ENCODE measurements at places on chromosomes 2 and 18.

- no peak for DNase-seq
These were observed 18.0 kb downstream of the DNMT3A start for GRCh38 chr2:25323610-25324189.

DNA sequence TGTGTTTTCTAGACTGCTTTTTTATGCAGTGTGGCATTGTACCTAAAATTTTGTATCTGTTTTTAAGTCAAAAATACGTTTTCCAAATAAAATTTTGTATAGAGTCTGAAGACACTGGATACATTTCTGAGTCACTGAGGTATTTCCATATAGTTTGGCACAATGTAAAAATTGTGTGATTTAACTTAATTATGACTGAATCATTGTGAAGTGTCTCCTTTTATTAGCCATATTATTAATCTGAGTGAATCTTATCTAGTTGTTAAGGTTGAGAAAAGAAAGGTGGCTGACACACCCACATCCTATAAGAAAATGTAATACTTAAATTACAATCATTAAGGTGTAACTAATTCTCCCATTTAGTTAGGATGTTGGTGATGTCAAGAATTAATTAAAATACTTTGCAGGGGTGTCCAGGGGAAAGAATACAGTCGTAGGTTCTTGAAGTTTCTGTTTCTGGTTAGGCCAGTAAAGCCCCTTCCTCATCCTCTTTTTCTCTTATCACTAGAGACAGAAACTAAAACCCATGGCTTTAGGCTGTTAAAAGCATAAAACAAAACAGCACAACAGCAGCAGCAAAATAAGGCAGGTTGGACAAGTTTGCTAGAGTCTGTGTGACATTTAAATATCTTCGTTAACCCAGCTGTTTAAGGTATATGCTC, 71.6 kb downstream of the UBE2E3 start:
- DNase-seq = no peak

- no peak for DNase-seq
These were observed 171.2 kb upstream of the NCK2 start for GRCh38 chr2:105573490-105573889.

DNA sequence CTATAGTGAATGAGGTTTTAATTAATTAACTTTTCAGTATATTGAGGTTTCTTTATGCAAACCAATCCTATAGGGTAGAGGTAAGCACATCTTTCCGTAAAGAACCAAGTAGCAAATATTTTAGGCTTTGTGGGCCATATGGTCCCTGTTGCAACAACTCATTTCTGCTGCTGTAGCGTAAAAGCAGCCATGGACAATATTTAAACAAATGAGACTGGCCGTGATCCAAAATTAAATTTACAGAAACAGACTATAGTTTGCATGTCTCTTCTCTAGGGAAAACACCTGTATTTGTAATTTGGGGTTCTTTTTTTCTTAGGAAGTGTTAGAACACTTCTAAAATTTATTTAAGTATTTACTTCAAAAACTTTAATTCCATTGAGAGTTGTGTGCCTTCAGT, 104.3 kb downstream of the KYNU start:
- DNase-seq = no peak

GRCh38 chr2:168814046-168814445, 11.6 kb downstream of the NOSTRIN start:
- no peak for DNase-seq

DNA sequence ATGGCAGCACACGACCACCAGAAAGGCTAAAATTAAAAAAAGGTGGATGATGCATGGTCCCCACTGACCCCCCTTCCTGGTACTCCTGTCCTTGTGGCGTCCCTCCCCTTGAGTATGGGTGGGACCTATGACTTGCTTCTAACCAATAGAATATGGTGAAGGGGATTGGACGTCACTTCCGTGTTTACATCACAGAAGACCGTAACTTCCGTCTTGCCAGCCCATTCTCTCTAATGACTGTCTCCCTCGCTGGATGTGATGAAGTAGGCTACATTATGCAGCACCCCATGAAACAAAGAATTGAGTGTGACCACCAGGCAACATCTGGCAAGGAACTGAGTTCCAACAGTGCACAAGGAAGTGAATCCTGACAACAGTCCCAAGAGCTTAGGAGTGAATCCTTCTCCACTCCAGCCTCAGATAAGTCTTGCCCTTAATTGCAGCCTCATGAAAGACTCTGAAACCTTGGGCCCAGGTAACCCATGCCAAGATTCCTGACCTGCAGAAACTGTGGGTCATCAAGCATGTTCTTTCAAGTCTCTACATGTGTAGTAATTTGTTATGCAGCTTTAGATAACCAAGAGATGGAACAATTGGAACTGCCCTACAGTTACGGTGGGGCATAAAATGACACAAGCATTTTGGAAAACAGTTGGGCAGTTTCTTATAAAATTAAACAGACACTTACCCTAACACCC, 80.1 kb upstream of the NPAS2 start:
- DNase-seq = no peak

- no peak for DNase-seq
These were observed 3.4 kb upstream of the ZDBF2 start for GRCh38 chr2:206271065-206271464.

DNA sequence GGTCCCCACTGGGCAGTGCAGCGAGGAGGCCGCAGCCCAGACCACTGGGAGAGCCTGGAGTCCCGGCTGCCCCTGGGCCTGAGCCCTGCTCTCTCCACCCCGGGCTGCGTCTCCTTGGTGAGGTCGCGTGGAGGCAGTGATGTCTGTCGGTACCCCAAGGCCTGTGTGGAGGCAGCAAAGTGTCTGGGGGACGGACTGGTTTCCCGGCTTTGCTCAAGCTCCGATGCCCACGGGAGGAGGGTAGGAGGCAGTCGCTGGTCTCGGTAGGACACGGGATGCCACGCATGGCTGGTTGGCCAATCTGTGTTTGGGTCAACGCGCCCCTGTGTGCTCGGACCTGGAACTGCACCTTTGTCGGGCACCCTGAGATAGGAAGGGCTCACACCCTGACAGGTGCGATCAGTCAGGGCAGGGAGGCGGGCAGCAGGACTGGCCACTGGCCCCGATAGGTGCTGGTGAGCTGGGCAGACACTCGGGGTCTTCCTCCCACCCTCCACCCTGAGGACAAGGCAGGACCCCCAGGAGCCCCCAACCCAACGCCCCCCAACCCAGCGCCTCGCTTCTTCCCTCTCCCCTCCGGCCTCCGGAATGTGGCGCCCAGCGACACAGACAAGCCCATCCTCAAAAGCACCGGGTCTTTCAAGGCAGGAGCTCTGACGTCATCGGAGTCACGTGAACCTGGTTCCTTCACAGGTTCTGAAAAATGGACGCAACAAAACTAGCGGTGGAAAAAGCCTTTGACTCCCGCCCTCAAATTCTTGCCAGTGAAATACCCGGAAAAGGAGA, 288.6 kb downstream of the NDUFA10 start:
- no peak for DNase-seq

- DNase-seq = no peak
These were observed 14.8 kb downstream of the SERPINE2 start for GRCh38 chr2:224024270-224024669.

- DNase-seq = no peak
These were observed 2.4 kb upstream of the CNNM3 start for GRCh38 chr2:96813656-96814055.

- no peak for DNase-seq
These were observed 29.9 kb downstream of the SP3 start for GRCh38 chr2:173935305-173935704.

DNA sequence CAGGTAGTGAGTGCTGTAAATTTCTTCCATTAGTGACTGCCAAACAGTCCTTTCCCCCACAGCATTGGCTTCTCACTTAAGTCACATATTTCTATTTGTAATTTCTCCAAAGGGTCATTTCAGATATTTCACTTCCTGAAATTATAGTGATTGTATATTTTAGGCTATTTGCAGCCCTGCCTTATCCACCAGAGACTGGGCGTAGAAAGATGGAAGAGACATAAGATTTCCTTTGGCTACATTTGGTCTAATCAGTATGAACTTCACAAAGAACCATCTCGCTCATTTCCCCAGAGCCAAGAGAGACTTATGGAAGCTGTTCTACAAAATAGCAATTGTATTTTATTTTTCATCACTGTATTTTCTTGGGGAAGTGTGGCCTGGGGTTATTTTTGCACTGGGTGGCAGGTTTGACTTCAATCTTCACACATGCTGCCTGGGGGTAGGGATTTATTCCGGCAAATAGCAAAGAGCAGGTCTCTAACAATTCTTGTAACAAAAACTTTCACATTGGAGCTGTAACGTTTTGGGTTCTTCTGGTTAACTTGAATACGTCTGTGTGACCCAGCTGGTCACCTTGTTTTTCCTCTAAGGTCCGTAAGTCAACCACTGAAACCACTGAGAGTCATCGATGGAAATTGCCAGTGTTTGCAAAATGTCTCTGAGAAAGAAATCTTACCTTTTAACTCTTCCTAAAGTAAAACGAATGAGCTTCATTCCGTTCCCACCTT, 170.6 kb upstream of the SERPINE2 start:
- DNase-seq = no peak

DNA sequence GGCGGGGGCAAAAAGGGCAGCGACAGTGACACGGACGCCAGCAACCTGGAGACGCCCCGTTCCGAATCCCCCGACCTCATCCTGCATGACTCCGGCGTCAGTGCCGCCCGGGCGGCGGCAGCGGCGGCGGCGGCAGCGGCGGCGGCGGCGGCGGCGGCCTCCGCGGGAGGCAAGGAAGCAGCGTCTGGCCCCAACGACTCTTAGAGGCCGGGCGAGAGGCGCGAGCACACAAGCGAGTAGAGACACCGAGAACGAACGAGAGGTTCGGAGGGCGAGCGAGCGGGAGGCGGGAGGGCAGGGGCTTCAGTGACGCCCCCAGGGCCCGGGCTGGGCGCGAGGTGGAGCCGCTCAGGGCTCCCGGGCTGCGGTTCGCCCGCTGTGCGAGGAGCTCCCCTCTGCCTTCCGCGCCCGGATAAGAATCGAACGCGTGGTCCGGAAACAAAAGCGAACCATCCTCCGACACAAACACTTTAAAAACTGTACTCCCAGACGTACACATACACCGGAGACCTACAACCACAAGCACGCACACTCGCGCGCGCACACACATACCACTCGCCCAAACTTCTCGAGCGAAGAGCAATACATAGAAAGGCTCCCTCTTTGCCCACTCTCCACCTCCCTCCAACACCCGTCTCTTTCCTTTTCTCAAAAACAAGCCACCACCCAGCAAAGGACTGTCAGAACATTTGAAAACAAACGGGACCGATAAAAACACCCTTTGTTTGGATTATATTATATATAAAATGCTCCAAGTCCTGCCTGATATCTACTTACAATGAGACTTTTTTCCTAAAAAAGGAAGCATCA, 2.8 kb downstream of the SP9 start:
- peak; percentile 44 for DNase-seq

GRCh38 chr2:177489719-177490301, 97.2 kb downstream of the AGPS start:
- peak; percentile 60 for DNase-seq

GRCh38 chr2:55618275-55619055, 1.0 kb upstream of the PPP4R3B start:
- peak; percentile 67 for DNase-seq

All from NCI-H2171 treated with DMSO at 0.1 percent for 48 hours (cell line).